ENCODE measurements at places on chromosomes 7 and 10. TPM values are rescaled to one million over a fixed set of nuclear protein-coding genes. Genes with fewer than 3 reads are reported as not detected.

DNA sequence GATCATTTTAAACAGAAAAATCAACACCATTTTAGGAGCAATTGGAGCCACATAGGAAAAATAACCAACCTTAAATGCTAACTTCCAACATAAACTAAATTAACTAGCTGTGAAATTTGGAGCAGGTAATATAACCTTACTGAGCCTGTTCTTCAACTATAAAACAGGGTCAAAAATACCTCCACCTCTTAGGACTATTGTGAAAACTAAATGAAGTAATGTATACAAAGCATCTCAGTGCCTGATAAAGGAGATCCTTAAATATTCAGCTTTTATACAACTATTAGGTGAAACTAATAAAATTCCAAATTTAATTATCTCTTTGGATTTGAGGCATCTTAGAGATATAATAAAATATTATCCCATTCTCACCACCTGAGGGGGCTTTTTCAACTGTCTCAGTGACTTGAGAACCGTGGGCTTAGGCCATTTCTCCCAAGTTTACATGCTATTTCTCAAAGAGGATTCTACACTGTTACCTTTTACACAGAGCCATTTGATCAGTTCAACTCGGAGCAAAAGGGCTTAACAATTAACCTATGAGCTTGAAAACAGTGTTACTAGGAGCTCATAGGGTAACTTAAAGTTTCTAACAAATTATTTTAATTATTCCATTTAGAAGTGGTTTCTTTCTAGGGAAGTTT, 165.0 kb upstream of the ASAH2 start:
- no peak overlapping the region for H3K27ac ChIP-seq
- H3K4me1 ChIP-seq, result peaks cover 19% of the 10 kb centered on the region
- no peaks in the 10 kb centered on the region for H3K27me3 ChIP-seq

- H3K4me1 ChIP-seq, result peaks cover 11% of the 10 kb centered on the region
- no peak for DNase-seq
- H3K4me3 ChIP-seq, result no peak overlapping the region
- H3K36me3 ChIP-seq, result no peaks in the 10 kb centered on the region
- H3K27ac ChIP-seq, result no peak overlapping the region
These were observed 96.1 kb upstream of the MKLN1 start for GRCh38 chr7:131231381-131232220.

DNA sequence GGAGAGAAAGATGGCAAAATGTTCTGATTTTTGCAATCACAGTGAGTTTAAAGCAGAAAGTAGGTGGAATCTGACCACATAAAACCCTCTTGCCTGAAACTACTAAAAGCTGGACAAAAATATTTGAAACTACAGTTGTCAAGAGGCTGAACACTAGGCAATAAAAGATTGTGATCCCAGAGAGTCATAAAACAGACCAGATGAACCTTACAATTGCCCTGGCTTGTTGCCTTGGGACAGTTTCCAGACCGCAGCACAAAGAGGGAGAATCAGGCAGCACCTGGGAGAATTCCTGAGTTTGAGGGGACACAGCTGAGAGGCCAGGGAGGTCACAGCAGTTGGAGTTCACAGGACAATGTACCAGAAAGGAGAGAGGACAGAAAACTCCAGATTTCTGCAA, 107.3 kb upstream of the NANOS1 start:
- no peak overlapping the region for H3K4me3 ChIP-seq
- no peak for DNase-seq
- H3K27me3 ChIP-seq, result no peaks in the 10 kb centered on the region
- H3K27ac ChIP-seq, result no peak overlapping the region

- no peaks in the 10 kb centered on the region for H3K4me1 ChIP-seq
- no peak for DNase-seq
- no peak overlapping the region for H3K27ac ChIP-seq
- peaks cover 41% of the 10 kb centered on the region for H3K27me3 ChIP-seq
- H3K36me3 ChIP-seq, result no peaks in the 10 kb centered on the region
These were observed 12.7 kb downstream of the PTF1A start for GRCh38 chr10:23204773-23205172.

DNA sequence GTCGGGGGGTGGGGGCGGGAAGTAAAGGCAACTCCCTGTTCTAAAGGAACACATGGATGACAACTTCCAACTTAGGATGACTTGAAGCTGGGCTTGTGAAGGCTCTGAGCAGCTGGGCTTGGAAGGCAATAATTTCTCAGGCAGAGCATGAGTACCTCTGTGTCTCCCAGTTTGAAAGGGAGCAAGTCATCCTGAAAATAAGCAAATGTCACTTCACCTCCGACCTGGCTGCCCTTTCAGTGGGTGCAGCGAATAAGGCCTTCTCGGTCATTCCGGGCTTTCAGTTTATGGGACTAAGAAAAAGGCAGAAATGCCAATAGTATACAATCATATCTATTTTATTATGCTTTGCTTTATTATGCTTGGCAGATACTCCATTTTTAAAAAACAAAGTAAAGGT, 15.3 kb upstream of the ADAMTS14 start:
- H3K27ac ChIP-seq, result peak overlapping the region; percentile 58
- no peak overlapping the region for H3K4me3 ChIP-seq
- peaks cover 30% of the 10 kb centered on the region for H3K4me1 ChIP-seq

GRCh38 chr7:121046009-121046408, 57.5 kb downstream of the CPED1 start:
- no peak overlapping the region for H3K4me3 ChIP-seq
- no peaks in the 10 kb centered on the region for H3K4me1 ChIP-seq
- no peaks in the 10 kb centered on the region for H3K36me3 ChIP-seq
- DNase-seq, result no peak

DNA sequence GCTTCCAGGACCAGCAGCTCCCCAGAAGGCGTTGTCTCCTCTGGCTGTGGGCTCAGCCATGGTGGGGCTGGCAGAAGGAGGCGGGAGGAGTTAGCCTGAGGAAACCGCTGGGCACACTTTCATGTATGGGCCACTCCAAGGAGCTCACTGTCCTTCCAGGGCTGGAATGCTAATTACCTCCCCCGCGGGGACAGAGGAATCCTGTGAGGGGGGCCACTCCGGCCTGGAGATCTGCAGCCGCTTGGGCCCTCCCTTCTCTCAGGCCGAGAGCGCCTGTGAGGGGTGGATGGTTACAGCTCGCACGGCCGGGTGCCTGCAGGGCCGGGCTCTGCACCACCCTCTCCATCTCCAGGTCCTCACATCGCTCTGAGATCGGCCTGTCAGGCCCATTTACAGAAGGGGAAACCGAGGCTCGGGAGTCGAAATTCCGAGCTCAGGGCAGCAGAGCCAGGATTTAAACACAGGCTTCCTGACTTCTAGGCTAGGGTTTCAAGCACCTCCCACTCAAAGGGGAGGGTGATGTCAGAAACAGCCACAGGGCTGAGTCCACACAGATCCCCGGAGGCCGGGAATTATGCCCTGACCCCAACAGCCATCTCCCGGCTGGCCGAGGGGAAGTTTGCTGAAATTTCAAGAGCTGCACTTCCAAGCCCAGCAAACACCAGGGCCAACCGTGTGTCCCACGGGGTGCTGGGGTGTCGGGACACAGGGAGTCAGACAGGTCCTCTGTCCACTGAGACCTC, 59.1 kb downstream of the PDGFA start:
- no peaks in the 10 kb centered on the region for H3K4me1 ChIP-seq
- H3K27me3 ChIP-seq, result peaks cover 25% of the 10 kb centered on the region
- H3K4me3 ChIP-seq, result no peak overlapping the region
- no peaks in the 10 kb centered on the region for H3K36me3 ChIP-seq

DNA sequence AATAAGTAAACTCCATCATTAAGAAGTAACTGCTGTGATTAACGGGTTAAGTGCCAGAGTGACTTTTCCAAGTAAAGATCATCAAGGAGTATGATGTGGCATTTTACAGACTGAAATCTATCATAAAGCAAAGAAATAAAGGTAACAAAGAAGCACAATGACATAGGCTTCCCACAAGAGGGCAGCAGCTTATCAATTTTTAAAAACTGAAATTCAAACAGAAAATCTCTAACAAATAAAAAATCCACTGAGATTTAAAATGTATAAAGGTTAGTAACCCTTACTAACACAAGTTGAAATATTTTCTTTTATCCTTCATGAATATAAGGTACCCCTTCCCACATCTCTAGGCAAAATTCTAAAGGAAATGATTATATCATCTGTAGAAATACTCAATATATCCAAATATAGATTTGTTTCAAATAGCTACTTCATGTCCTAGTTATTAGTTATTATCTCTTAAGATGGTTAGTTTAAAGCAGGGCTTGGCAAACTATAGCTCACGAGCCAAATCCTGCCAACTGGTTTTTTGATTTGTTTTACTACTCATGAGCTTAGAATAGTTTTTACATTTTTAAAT, 29.2 kb downstream of the FAM3C start:
- H3K4me3 ChIP-seq, result no peak overlapping the region
- H3K27ac ChIP-seq, result no peak overlapping the region
- peaks cover 7% of the 10 kb centered on the region for H3K36me3 ChIP-seq
- DNase-seq, result no peak
- H3K27me3 ChIP-seq, result no peaks in the 10 kb centered on the region
- no peaks in the 10 kb centered on the region for H3K4me1 ChIP-seq

DNA sequence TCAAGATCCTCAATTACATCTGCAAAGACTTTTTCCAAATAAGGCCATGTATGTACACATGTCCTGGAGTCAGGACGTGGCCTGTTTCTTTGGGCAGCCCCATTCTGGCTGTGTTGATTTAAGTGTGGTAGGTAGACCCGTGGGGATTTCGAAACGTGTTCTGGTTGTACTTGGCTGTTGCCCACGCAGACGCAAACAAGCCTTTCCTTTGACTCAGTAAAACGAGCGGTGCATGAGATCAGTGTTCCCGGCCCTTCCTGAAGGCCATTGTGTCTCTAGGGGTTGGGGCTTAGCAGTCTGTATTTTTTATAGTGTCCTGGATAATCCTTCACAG, 64.8 kb upstream of the DNAJB6 start:
- peak overlapping the region; percentile 15 for H3K27ac ChIP-seq
- no peak overlapping the region for H3K4me3 ChIP-seq
- no peak for DNase-seq
- H3K27me3 ChIP-seq, result no peaks in the 10 kb centered on the region
- peaks cover 20% of the 10 kb centered on the region for H3K4me1 ChIP-seq

DNA sequence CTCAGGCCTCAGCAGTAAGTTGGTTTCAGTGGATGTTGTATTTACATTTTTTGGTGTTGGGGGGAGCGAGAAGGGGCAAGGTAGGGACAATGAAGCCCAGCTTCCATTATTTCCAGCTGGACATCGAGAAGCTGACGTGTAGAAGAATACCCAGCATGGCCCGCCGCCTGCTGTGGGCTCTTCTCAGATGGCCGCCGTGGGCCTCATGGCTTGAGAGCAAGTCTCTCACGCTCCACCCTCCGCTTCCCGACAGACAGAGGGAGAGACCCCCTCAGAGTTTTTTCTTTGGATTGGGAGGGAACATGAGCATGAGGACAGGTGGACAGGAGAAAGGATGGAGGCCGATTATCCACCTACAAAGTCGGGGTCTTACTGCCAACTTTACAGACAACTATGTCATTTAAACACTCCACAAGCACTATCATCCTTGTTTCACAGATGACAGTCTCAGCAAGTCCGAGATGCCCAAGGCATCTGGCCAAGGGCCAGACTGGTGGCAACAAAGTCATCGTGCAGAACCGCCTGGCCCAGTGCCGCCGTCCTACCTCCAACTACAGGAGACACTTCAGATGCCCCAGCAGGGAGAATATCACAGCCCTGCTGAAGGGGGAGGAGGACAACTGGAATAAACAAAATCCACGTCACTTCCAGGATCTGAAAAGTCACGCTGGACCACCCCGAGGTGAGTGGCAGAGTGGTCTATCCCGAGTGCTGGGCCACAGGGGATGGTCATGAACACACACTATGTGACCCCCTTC, 195.9 kb downstream of the DIP2C start:
- no peaks in the 10 kb centered on the region for H3K4me1 ChIP-seq
- no peaks in the 10 kb centered on the region for H3K36me3 ChIP-seq
- H3K4me3 ChIP-seq, result no peak overlapping the region
- no peak overlapping the region for H3K27ac ChIP-seq
- H3K27me3 ChIP-seq, result no peaks in the 10 kb centered on the region

DNA sequence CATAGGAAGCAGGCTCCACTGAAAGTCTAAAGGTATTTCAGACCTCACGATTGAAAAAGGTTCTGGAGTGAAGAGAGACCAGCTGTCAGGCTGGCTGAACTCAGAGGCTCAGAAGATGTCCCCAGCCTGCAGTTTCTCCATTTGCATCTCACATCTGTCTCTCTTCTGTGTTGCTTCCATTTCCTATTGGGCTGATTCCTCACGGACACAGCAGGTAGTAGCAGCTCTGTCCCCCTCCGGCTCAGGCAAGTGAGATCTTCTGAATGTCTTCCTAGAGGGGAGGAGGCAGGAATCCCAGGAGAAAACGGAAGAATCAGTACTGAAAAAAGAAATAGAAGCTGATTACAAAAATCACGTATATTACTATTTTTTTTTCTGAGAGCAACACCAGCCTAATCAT, 274.1 kb upstream of the COBL start:
- no peaks in the 10 kb centered on the region for H3K36me3 ChIP-seq
- no peaks in the 10 kb centered on the region for H3K4me1 ChIP-seq
- H3K4me3 ChIP-seq, result no peak overlapping the region
- no peaks in the 10 kb centered on the region for H3K27me3 ChIP-seq

DNA sequence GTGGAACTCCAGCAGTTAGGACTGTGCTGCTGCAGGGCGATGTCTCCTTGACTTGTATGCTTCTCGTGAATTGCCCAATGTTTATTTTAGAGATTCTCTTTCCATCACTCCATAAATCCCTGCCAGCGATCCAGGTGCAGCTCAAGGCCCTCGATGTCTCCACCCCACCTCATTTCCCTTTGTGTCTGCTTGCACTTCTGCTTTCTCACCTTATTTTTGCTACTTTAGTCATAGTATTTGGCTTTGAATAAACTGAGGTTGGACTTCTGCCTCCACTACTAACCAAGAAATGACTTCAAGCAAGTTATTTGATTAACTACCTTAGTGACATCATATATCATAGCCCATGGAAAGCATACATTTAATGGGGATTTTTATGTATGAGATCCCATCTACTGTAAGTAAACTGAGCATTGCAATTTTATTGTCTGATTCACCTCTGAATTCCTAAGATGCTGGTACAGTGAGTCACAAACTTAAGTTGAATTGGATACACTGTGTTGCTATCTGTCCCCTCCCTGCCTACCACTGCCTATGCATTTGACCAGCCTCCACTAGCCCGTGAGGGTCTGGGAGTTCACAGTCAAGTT, 255.8 kb downstream of the ABCA13 start:
- no peaks in the 10 kb centered on the region for H3K27me3 ChIP-seq
- H3K4me1 ChIP-seq, result peaks cover 31% of the 10 kb centered on the region
- peak; percentile 87 for DNase-seq
- peak overlapping the region; percentile 22 for H3K4me3 ChIP-seq
- H3K36me3 ChIP-seq, result no peaks in the 10 kb centered on the region

DNA sequence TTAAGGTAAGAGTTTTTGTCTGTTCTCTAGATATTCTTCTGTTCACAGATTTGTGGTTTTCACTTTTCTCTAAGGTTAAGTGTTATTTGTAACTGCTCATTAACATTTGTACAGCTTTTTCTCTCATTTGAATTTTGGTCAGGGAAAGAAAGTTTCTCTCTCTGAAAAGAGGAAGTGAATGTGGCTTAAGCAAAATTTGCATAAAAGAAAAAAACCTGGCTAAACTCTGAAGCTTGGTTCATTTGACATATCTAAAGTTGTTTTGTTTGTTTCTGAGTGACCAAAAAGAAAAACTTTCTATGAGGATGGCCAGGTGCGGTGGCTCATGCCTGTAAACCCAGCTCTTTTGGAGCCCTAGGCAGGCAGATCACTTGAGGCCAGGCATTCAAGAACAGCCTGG, 22.0 kb upstream of the SLC26A4 start:
- H3K4me1 ChIP-seq, result no peaks in the 10 kb centered on the region
- DNase-seq, result no peak
- H3K27me3 ChIP-seq, result no peaks in the 10 kb centered on the region
- H3K27ac ChIP-seq, result no peak overlapping the region
- no peaks in the 10 kb centered on the region for H3K36me3 ChIP-seq

GIMAP7 gene
- not detected for polyA plus RNA-seq

GTPBP4 gene
- 70.4 TPM for polyA plus RNA-seq

EPDR1 gene
- polyA plus RNA-seq, result not detected

CPA2 gene
- polyA plus RNA-seq, result 0.41 TPM

CFAP70 gene
- polyA plus RNA-seq, result 0.60 TPM

PI4K2A gene
- polyA plus RNA-seq, result 51.3 TPM

HOGA1 gene
- polyA plus RNA-seq, result 0.49 TPM

Measured in keratinocyte (primary cell).